WTC11 (cell line): ENCODE measurements at places on chromosomes 6 and 20. TPM values are rescaled to one million over a fixed set of nuclear protein-coding genes. Genes with fewer than 3 reads are reported as not detected.

Gene WASF1
- total RNA-seq: 22.3 to 28.9 TPM (median 27.7 TPM) in 3 replicates

Gene PARD6B
- 29.6 to 38.0 TPM (median 37.5 TPM) in 3 replicates for total RNA-seq

Gene EYA4
- total RNA-seq: 0.14 to 0.32 TPM (median 0.24 TPM) in 3 replicates

Gene GSTA2
- 0.14 TPM in 1 of 3 replicates, not detected in the others for total RNA-seq

Gene CD93
- 0.05 to 0.21 TPM (median 0.09 TPM) in 3 replicates for total RNA-seq

Gene RAET1G
- total RNA-seq: not detected in 3 replicates

Gene PEX3
- total RNA-seq: 13.5 to 15.7 TPM (median 15.4 TPM) in 3 replicates

DNA sequence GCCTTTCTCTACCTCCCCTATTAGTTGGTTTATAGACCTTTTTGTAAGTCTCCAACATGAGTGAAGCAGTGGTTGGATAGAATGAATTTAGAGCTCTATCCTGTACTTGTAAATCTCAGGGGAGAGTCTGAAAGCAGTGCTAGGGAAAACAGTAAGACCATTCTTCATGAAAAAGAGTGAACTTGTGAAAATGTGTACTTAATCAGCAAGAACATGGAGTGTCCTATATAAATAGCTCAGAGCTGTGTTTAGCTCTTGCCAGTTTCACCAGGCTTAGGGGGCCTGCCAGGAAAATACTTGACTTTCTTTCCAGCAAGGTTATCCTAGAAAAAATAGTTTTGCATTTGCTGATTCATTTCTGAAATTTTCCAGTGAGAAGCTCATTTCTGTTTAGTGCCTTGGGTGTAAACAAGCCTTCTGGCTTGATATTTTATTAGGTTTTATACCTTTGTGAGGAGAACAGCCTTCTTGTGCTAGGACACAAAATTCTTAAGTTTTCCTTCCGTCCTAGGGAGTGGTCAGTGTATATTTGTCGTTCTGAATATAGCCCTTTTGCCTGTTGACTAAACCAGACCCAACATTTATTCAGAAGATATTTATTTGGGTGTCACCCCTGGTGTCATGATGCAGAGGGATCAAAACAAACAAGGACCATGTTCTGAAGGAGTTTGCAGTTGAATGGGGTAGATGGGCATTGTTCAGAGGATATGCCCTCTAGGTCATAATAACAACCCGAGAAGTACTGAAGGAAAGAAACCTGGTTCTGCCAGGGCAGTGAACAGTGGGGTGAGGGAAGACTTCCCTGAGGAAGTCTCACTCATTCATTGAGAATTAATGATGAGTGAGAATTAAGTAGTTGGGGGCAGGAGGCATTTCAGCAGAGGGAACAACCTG, 7.6 kb downstream of the ARFGEF2 start:
- DNase-seq: no peak

- no peak for DNase-seq
Observed at GRCh38 chr20:25376886-25377285, 13.7 kb downstream of the ABHD12 start.

- DNase-seq: no peak
Observed at GRCh38 chr20:13494019-13494418, 144.7 kb downstream of the TASP1 start.

DNA sequence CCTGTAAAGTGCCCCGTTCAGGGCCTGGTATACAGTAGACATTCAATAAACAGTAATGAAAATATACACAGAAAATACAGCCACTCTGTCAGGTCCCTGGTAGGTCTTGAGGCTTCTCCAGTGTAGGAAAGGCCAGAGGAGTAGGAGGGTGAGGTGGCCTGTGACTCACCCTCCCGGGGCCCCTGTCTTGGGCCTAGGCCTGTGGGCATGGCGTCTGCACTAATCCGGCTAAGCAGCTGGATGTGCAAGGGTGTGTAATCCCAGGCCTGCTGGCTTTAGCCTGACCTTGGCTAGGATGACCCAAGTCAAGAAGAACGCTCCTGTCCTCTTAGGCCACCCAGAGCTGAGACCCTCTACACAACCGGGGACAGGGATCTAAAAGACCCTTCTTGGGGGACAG, 84.9 kb downstream of the KCNB1 start:
- no peak for DNase-seq

GRCh38 chr6:108363889-108364313, 69.0 kb downstream of the AFG1L start:
- no peak for DNase-seq

DNA sequence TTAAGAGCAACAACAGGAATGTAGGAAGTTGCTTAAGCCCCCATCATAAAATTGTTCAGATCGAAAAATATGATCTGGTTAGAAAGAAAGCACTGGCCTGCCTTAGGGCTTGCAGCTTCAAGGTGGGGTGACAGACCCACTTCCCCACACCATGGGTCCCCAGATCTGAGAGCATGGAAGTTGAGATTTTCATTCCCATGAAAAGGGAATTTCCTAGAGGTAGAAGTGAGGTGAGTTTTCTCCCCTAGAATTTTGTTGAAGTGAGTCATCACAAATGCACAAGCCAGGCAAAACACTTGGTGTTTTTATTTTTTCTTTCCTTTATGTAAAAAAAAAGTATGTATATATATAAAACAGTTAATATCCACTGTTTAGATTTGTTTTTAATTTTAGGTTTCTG, 213.6 kb upstream of the SUPT3H start:
- DNase-seq: no peak

- no peak for DNase-seq
Observed at GRCh38 chr6:145631374-145631773, 103.9 kb downstream of the EPM2A start.

DNA sequence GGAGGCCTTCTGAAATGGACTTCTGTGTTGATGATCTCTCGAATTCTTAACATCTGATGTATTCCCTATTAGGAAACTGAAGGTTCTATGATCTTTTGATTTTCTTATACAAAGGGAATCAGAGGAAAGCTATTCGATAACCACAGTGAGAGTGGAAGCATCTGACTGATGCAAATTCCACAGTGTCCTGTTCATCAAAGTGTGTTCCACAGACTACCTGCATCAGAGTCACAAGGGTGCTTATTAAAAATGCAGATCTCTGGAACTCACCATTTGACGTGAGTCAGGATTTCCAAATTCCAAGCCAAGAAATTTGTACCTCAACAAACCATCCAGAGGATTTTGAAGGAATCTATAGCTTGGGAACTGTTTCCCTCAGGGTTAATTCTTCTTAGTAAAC, 4.4 kb upstream of the MEP1A start:
- DNase-seq: no peak

DNA sequence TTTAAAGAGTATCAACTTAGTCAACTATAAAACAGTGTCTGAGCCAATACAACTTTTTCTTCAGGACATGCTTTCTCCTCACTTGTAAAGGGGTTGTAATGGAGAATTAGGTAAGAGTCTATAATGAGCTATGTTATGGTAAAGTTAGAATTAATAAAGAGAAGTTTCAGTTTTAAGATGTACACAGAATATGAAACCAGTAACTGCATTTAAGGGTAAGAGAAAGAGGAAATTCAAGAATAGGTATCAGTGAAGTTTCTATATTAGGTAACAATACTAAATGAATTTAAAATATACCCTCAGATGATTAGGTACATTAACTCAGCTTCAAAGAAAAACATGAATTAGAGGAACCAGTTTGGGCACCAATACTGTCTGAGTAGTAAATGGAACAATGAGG, 1444.3 kb upstream of the ADGRB3 start:
- DNase-seq: no peak

GRCh38 chr6:79042799-79043126, 35.3 kb downstream of the PHIP start:
- DNase-seq: no peak

DNA sequence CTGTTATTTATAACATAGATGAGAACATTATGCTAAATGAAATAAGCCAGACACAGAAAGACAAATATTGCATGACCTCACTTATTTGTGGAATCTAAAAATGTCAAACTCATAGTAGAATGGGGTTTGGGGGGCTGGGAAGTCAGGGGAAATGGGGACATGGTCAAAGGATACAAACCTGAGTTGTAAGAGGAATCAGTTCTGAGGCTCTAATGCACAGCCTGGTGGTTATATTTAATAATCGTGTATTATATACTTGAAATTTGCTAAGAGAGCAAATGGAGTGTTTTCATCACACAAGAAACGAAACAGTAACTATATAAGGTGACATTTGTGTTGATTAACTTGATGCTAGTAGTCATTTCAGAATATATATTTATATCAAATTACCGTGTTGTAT, 40.8 kb upstream of the GFOD1 start:
- DNase-seq: no peak

- DNase-seq: no peak
Observed at GRCh38 chr6:128848212-128848935, 34.6 kb upstream of the LAMA2 start.

GRCh38 chr6:135162678-135163439, 18.2 kb upstream of the MYB start:
- DNase-seq: peak; percentile 89
